Stimulated activated CD8-positive, alpha-beta memory T cell treated with anti-CD3 and anti-CD28 coated beads, Interleukin-2, amount 100 ng/mL, for 48 hours (primary cell): ENCODE measurements at places on chromosomes 1 and 21.

GRCh38 chr1:15249081-15249480 is 2.1 kb downstream of the FHAD1 start:
- peak; percentile 51 for DNase-seq

- DNase-seq, result no peak
Observed at GRCh38 chr1:93816970-93817678, 61.9 kb downstream of the DNTTIP2 start.

DNA sequence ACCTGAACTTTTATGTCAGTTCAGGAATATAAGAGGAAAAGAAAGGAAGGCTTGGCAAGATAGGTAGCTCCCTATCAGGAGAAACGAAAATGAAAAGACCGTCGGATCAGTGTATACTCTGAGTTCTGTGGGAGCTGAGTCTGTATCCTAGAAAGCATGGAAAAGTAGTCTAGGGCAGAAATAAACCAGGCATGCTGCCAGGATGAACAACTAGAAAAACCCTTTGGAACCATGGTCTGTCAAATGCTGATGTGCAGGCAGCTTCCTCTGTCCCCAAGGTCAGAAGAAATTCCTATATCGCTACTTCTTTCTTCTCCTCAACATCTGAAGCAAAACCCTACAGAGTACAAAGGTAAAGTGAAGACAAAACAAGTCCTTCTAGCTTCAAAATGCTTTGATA is 268.8 kb downstream of the ST6GALNAC3 start:
- DNase-seq, result no peak

DNA sequence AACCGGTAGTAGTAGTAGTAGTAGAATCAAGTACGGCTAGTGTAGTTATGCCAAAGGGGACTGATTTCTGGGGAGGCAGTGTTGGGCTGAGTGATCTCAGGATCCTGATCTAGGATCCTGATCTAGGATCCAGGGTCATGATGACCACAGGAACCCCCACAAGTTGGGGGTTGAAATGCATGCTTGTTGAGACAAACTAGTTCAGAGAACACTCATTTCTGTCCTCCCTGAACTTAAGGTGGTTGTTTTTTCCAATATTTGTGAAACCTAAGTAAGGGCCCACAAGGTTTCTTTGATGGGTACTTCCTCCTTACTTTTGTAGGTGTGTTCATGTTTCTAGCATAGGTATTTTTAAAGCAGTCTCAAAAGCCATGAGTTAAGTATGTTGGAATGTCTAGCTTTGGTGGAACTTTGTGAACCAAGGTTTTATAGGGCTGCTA is 33.9 kb upstream of the PDC start:
- no peak for DNase-seq

GRCh38 chr1:154791292-154792166 is 78.6 kb downstream of the KCNN3 start:
- peak; percentile 49 for DNase-seq

- DNase-seq, result no peak
Observed at GRCh38 chr1:203509135-203509534, 15.2 kb downstream of the OPTC start.

GRCh38 chr1:33297911-33298622 is 22.8 kb downstream of the A3GALT2 start:
- DNase-seq, result no peak

- no peak for DNase-seq
Observed at GRCh38 chr1:58890609-58891008, 106.8 kb upstream of the JUN start.

DNA sequence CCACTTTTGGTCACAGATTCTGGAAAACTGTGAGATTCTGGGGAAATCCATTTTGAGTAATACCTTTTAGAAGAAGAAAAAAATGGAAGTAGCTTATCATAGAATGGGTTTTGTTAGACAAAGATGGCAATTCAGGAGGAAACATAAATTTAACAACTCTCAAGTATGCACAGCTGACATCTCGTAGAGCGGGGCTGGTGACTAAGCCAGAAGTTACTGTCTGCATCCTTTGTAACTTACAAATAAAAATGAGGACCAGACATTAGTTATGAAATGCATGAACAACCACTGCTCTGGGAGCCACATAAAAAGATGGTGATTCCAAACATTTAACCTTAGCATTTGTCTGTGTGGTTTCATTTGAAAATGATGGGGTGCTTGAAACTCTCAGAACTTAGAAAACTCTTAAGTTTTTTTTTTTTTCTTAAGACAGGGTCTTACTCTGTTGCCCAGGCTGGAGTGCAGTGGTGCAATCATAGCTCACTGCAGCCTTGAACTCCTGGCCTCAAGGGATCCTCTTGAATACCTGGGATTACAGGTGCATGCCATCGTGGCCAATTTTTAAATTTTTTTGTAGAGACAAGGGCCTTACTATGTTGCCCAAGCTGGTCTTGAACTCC is 49.2 kb upstream of the ATP5PO start:
- no peak for DNase-seq

GRCh38 chr1:30410153-30410851 is 313.1 kb downstream of the MATN1 start:
- no peak for DNase-seq

DNA sequence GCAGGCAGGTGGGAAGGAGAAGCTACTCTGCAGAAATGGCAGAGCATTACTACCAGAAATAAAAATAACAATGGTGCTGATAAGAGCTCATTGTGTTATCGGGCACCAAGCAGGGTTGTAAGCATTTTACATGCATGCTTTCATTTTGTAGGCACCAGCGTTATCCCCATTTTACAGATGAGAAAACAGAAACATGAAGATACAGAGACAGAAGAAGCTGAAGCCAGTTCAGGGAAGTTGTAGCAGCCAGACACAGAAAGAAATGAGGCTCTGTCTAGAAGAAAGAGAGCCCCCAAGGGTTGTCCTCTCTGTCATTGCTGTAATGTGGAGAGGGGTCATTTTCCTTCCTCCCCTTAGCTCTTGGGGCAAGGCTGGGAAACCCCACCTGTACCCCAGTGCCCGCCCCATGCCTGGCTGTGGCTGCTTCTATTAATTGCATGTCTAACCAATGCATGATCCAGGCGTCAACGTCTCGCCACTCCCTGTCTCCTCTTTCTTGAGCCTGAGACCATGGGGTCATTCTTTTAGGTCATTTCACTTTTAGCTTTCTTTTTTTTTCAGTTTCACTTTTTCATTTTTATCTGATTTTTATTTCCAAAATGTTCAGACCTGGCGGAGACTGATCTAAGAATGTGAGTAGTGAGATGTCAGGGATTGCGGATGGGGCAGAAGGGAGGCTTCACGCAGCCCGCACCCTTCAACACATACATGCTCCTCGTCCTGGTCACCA is 6.8 kb downstream of the OLIG1 start:
- DNase-seq, result no peak

- no peak for DNase-seq
Observed at GRCh38 chr1:25641931-25642573, 25.5 kb downstream of the MAN1C1 start.

GRCh38 chr1:3367376-3367775 is 87.1 kb upstream of the ARHGEF16 start:
- DNase-seq, result no peak

DNA sequence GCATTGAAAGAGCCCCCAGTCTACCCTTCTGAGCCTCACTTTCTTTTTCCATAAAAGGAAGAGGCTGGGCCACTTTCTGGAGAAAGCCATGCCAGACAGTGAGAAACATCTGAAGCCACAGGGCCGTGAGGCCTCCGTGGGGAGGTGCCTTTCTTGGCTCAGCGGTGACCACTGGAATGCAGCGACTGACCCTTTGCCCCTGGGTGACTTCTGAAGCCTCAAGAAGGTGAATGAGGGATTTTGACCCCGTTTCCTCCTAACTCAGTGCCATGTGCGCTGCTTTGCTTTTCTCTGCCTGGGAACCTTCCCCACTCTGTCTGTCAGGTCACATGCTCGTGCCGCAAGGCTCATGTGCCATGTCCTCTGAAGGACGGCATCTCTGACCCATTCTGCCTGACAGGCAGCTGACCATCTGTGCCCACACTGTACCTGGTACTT is 44.7 kb upstream of the A3GALT2 start:
- no peak for DNase-seq

DNA sequence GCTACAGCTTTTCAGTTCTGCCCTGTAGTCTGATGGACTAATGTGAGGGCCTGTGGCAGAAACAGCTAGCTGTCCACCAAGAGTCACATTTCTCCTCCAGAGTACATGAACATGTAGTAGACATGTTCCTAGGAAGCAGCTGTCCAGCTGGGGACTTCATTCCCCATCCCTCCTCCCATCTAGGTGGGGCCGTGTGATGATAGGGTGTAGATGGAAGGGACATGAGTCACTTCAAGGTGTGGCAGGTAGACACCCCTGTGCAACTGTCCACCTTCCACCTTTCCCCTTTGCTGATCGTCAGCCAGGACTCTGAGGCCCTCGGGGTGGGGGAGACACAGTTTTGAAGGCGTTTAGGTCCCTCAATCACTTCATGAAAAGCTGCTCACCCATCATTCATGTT is 3.6 kb upstream of the RD3 start:
- no peak for DNase-seq

GRCh38 chr1:39713557-39713956 is 22.3 kb upstream of the HPCAL4 start:
- DNase-seq, result no peak

DNA sequence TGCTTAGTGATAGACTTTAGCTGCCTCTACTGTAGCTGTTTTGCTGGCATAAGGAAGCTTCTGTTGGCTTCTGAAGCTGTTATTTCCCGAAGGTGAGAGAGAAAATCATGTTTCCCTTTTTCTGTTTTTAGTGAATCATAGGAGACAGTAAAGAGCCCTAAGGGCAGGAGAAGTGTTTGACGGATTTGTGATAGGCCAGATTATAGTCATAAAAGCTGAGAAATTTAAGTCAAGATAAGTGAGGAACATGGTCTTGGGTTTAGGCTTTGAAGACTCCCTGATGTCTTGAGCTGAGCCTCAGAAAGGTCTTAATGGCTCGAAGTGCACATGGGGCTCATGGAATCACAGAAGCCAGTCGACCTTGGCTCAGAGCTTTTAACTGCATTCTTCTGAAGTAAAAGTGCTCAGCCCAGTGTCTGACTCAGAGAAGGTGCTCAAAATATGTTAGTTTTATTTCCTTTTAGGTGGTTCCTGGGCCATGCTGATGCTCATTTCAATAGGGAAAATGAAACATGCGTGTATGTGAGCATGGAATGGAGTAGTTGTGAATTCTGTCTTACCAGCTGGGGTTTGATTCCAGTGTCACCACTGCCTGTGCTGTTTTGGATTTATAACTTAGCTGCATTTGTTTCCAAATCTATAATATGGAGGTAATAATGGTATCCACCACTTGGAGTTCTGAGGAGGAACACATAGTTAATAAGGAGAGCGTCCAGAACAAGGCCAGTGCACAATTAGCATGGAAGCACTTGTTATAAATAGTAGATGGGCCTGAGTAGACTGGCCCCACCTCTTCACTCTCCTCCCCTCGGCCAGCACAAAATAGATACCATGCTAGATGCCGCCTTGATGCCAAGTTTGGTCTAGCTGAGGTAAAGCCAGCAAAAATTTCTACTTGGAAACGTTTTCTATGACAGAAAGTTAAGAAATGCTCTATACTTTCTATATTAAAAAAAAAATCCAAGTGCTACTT is 99.2 kb downstream of the C1orf21 start:
- no peak for DNase-seq

GRCh38 chr1:29820401-29820800 is 584.1 kb downstream of the PTPRU start:
- DNase-seq, result no peak

DNA sequence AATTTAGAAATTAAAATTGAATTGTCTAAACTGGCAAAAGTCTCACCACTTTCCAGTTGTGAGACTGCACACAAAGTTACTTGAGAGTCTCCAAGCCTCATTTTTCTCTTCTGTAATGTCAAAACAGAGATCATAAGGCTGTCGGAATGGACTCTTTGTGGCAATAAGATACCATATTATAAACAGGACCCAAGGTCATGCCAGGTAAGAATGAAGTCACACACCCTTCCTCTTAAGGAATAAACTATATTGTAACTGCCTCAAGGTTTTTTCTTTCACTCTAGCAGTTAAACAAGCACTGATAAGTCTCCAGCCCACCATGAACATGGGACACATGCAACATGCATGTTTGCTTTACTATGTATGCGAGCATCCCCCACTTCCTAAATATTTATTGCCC is 50.1 kb upstream of the DIRAS3 start:
- DNase-seq, result no peak

- DNase-seq, result no peak
Observed at GRCh38 chr1:178161516-178161915, 67.6 kb downstream of the RASAL2 start.

DNA sequence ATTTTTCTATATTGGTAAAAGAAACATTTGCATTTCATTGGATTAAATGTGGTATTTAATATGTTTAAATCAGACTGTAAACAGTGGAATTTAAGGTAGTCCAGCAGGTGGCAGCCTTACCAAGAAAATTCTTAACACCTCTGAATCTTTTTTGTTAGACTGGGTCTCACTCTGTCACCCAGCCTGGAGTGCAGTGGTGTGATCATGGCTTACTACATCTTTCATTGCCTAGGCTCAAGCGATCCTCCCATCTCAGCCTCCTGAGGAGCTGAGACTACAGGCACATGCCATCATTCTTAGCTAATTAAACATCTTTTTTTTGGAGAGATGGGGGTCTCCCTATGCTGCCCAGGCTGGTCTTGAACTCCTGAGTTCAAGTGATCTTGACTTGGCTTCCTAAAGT is 98.8 kb downstream of the RABGAP1L start:
- peak; percentile 9 for DNase-seq

DNA sequence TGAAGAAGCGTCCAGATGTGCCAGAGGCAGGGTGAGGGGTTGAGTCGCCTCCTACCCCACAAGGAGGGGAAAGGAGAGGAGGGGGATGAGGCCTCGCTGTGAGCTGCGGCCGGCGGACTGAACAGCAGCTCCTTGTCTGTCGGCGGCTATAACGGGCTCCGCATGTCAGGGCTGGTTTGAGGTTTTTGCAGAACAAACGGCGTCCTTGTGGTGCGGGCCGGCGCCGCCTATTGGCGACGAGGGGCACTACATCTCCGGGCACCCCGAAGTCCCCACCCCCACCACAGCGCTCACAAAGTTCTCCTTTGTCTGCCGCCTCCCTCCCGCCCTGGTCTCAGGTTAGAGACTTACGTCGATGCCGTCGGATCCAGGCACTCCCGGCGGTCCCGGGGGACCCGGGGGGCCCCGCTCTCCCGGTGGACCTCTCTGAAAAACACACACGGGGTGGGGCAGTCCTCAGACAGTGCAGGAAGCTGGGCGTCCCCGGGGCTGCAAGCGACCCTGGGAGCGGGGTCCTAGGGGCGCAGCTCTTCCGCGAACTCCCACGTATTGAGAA is 1.8 kb downstream of the COL9A2 start:
- DNase-seq, result peak; percentile 79

DNA sequence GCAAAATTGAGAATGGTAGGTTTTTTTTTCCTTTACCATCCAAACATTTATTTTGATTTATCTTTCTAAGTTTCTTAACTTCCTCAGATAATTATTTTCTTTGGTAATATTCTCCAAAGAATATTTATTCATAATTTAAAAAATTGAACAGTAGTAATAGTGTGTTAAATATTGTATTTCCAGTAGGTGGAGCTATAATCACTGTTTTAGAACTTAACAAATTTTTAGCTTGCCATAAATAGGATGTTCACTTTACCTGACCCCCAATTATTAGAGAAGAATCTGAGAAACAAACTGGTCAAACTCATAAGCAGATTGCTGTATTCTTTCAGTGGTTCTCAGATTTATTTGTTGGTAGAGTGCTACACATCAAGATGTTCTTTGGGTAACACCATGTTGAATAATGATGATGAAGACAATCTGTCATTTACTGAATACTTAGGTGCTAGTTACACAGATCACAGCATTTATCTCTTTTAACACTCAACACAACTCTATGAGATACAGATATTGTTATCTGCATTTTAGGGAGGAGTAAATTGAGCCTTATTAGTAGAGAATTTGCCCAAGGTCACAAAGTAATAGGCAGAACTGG is 82.4 kb upstream of the GPR88 start:
- DNase-seq, result no peak

GRCh38 chr1:89816366-89816765 is 4.5 kb upstream of the LRRC8D start:
- DNase-seq, result no peak
